Hematopoietic multipotent progenitor cell (in vitro differentiated cells): ENCODE measurements at places on chromosomes 7 and 10.

- no peak for DNase-seq
These were observed 17.9 kb downstream of the RPP30 start for GRCh38 chr10:90889636-90890035.

DNA sequence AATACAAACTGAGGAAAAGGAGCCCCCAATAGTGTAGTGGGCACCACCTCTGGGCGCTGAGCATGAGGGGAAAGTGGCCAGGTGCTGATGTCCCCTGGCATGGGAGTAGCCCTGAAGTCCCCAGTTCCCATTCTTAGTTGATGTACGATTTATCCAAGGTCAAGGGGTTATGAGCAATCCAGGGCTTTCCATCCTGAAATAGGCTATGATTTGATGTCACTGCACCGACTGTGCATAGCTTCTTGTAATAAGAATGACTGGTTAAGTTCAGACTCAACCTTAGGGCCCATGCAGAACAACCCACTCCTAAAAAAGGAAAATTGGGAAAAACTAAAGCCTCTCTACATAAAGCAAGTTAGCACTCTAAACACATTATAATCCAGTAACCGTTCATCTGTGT lies 4.4 kb downstream of the FRAT1 start:
- no peak for DNase-seq

- peak; percentile 15 for DNase-seq
These were observed 7.2 kb downstream of the C10orf90 start for GRCh38 chr10:126663328-126663727.

- no peak for DNase-seq
These were observed 188.3 kb downstream of the CHCHD3 start for GRCh38 chr7:132893560-132893959.

DNA sequence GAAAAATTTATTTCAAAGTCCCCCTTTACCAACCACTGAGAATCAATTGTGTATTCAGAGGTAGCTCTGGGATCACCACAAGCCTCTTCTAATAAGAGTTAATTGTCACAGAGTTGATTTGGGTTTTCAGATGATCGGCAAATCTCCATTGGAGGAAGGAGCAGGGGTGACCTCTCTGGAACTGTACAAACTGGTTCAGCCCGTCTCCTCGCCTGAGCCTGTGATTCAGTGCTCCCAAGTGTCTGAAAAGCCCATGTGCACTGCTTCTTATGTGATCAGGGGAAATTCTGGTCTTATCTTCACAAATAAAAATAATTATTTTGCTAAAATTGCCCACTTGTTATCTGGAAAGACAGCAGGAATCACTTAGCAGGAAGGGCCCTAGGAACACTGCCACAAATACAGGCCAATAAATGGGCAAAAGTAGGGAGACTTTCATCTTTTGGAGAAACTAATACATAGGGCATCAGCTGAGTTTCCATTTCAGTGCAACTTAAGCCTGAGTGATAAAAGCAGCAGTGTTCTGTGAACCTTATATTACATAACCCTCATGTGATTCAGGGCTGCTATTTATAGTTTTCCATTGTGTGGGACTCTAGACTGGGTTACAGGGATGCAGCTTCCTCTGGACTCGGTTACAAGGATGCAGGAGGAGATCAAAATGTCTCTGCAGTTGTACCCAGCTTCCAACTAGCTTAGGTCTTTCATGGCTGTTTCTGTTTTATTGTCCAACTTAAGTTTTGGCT lies 32.3 kb downstream of the CDK1 start:
- DNase-seq = no peak

GRCh38 chr7:156832195-156832877 lies 60.6 kb downstream of the LMBR1 start:
- DNase-seq = no peak
